DMS153 (cell line): ENCODE measurements at places on chromosomes 13 and 19.

DNA sequence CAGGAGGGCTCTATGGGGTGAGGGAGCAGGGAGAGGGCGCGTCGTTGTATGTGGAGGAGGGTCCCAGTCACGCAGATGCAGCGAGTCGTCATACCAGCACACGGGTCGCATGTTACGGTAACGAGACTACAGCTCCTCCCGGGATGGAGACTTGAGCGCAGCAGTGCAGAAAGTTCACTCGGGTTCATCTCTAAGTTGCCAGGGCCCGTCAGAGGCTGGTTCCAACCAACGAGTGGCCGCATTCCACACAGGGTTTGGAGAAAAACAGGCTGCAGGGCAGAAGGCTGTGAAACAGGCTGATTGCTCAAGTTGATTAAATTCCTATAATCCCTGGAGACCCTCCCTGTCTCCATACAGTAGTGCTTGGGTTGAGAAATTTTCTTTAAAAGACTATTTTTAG lies 21.9 kb upstream of the TTYH1 start:
- DNase-seq: no peak

GRCh38 chr19:8397271-8397670 lies 7.1 kb downstream of the RAB11B start:
- DNase-seq: no peak

GRCh38 chr13:36885901-36886300 lies 34.1 kb downstream of the SMAD9 start:
- peak; percentile 35 for DNase-seq

- DNase-seq: no peak
Measured at GRCh38 chr13:48539550-48539949, 6.7 kb upstream of the RCBTB2 start.

- DNase-seq: no peak
Measured at GRCh38 chr13:22505489-22505888, 675.3 kb upstream of the SGCG start.

- DNase-seq: peak; percentile 3
Measured at GRCh38 chr13:101152184-101152583, 264.1 kb downstream of the NALCN start.

- no peak for DNase-seq
Measured at GRCh38 chr13:76446191-76446590, 440.0 kb downstream of the KCTD12 start.

DNA sequence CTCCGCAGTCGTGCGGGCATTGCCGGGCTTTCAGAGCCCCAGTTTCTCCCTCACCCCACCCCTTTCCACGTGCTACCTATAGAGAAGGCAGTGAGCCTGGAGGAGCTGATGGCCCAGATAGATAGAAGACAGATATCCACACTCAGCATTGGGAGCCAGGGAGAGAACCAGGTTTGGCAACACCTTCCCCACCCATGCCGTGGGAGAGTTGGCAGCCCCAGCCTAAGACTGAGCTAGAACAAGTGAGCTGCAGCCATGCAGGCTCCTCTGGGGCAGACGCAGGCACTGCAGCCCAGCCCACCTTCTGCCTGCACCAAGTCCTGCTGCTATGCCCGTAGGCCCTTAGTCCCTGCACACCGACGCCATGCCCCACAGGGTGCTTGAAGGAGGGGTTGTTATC lies 10.3 kb upstream of the KRTDAP start:
- DNase-seq: no peak

DNA sequence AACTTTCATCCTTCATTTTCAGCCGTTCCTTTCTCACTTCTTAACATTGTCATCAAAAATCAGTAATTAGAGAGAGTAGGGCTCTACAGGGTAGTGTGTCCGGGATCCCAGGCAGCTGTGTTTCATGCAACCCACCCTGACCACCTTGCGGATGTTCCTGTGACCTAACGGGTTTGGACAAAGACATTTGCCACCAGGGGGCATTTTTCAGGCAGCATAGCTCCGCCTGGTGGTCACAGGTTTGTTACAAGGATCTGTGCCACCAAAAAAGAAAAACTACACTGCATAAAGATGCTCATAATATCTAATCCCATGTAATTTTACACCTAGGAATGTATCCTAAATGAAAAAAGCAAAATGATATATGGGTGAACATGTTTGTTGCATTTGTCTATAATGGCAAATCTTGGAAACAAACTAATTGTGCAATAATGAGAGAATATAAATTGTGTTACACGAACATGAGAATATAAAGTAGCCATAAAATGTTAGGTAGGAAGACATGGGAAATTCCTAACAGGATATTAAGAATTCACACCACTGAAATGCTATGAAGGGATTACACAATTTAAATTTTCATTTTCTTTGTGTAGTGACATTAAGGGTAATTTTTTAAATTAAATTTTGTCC lies 123.0 kb downstream of the SLC7A1 start:
- DNase-seq: no peak

- DNase-seq: no peak
Measured at GRCh38 chr19:12555456-12555930, 4.2 kb upstream of the ZNF564 start.

DNA sequence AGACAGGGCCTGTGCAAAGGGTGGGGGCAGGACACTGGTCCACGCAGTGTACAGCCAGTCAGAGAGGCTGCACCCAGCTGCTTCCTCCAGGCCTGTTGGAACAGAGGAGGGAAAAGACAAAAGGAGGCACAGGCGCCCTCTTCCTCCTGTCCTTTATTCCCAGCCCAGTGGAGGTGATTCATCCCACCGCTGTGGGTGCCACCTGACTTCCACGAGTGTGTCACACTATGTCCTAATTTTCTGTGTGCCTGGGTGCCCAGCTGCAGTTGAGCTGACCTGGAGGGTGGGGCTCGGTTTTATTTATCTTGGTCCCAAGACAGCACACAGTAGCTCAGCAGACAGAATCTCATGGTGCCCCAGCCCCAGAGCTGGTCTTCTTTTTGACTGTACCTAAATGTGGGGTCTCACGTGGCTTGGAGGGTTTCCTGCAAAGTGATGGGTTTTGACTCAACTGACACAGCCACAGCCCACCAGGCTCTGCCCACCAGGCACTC lies 9.0 kb downstream of the EPS15L1 start:
- no peak for DNase-seq

DNA sequence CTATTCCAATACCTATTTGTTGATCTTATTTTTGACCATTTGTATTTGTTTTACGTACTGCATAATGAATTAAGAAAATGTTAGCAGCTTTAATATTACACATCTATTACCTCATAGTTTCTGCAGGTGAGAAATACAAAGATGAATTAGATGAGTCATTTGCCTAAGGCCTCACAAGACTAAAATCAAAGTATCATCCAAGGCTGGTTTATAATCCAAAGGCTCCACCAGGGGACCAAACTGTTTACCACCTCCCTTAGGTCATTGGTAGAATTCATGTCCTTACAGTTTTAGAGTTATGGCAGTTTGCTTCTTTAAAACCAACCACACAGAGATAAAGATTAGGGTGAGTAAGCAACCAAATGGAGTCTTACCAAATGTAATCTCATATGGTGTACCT lies 848.1 kb downstream of the SLITRK6 start:
- DNase-seq: no peak

- no peak for DNase-seq
Measured at GRCh38 chr19:2711172-2711874, 8.8 kb upstream of the GNG7 start.

DNA sequence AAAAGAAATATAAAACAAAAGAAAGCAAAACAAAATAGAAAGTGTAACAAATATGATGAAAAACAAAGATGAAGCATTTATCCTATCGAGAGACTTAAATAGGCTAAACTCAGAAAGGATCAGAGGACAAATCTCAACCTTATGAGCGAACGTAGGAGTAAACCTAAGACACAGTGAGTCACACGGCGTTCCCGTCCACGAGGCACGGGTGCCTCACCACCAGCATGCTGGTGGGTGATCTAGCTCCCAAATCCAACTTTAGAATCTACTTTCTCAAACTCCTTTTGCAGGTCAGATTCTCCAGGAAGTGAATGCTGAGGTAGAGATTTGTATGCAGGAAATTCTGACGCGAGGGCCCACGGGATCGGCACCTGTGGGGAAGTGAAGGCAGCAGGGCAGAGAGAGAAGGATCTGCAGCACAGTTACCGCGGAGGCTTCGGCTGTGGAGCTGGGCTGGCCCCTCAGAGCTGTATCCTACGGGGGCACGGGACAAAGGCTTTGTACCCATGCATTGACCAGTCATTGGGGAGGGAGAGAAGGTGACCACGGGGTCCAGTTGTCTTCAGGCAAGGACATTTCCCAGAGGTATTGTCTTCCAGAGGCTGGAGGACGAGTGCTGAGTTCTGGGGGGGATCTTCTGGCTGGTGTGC lies 7.5 kb upstream of the MIER2 start:
- DNase-seq: no peak

- no peak for DNase-seq
Measured at GRCh38 chr19:805166-805551, 7.9 kb downstream of the PTBP1 start.

GRCh38 chr19:11345122-11345803 lies 805 bp downstream of the TMEM205 start:
- no peak for DNase-seq

DNA sequence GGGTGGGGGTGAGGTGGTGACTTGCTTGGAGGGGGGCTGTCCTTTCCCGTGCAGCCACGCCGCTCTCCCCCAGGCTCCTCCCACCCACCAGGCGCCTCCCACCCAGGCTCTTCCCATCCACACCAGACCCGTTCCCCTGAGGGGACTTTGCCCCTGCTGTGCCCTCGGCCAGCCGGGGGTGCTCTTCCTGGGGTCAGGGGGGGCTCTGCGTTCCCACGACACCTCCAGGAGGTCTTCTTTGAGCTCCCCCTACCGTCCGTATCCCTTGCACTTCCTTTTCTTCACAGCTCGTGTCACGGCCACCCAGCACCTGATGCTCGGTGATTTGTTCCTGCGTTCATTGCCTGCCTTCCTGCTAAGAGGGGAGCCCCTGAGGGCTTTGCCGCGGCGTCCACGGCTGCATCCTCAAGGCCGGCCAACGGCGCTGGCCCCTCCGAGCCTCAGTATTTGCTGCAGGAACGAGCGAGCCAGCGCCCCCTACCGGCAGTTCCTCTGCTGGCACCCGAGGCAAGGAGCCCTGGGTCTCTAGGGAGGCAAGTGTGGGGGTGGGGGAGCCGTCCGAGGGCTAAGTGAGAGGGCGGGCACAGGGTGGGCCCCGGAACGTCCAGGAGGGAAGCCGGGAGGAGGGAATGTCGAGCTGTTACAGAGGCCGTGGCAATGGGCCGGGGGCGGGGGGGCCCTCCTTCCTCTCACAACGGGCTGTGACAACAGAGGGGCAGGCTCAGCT lies 11.8 kb downstream of the LRRC4B start:
- no peak for DNase-seq

DNA sequence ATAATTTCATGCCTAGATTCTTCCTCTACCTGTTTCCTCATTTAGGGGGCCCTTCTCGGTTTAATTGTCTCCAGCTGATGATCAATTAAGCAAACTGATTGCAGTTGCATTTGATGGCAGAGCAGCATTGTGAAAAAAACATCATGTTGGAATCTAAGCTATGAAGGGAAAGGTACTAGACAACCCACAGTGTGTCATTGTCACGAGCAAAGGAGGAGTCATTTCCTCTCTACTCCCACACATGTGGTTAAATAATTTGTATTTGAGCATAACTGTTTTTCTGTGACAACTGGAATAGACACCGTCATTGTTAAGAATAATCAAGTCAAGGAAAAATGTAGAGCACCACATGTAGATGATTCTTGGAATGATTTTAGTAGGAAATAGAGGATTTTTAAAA lies 240.3 kb downstream of the DCT start:
- DNase-seq: no peak
